ENCODE measurements at places on chromosomes 13 and 19.
A peak's percentile ranks its signal among the peaks of the same experiment; 100 is the strongest.

- no peaks in the 10 kb centered on the region for H3K36me3 ChIP-seq
- DNase-seq, result no peak
- no peaks in the 10 kb centered on the region for H3K27me3 ChIP-seq
- no peak overlapping the region for H3K27ac ChIP-seq
- H3K4me1 ChIP-seq, result peaks cover 19% of the 10 kb centered on the region
- H3K4me3 ChIP-seq, result no peak overlapping the region
Measured at GRCh38 chr13:19961489-19961888, 3.0 kb downstream of the ZMYM2 start.

DNA sequence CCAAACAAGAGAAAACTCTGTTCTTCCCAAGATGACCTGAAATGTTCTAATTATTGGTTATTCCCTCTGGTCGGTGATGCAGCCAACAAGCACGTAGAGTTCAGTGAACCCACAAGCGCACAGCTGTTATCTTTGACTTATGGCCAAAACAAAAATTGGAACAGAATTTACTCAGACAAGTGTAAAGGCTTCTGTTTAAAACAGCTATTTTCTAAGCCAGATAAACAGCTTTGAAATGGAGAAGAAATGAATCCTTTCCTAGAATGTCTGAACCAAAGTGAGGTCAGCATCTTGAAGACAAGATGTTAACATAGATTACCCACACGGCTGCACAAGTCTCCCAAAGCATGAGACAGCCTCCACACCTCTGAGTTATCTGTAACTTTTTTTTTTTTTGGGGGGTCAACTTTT, 669.2 kb downstream of the DIAPH3 start:
- no peaks in the 10 kb centered on the region for H3K36me3 ChIP-seq
- no peak overlapping the region for H3K27ac ChIP-seq
- H3K4me3 ChIP-seq, result no peak overlapping the region
- no peaks in the 10 kb centered on the region for H3K27me3 ChIP-seq
- H3K4me1 ChIP-seq, result peaks cover 4% of the 10 kb centered on the region
- DNase-seq, result peak; percentile 16

DNA sequence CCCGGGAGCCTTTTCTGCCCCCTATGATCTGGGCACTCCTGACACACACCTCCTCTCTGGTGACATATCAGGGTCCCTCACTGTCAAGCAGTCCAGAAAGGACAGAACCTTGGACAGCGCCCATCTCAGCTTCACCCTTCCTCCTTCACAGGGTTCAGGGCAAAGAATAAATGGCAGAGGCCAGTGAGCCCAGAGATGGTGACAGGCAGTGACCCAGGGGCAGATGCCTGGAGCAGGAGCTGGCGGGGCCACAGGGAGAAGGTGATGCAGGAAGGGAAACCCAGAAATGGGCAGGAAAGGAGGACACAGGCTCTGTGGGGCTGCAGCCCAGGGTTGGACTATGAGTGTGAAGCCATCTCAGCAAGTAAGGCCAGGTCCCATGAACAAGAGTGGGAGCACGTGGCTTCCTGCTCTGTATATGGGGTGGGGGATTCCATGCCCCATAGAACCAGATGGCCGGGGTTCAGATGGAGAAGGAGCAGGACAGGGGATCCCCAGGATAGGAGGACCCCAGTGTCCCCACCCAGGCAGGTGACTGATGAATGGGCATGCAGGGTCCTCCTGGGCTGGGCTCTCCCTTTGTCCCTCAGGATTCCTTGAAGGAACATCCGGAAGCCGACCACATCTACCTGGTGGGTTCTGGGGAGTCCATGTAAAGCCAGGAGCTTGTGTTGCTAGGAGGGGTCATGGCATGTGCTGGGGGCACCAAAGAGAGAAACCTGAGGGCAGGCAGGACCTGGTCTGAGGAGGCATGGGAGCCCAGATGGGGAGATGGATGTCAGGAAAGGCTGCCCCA, 8.5 kb upstream of the CEACAM7 start:
- no peaks in the 10 kb centered on the region for H3K36me3 ChIP-seq
- H3K4me3 ChIP-seq, result no peak overlapping the region
- no peaks in the 10 kb centered on the region for H3K27me3 ChIP-seq
- H3K4me1 ChIP-seq, result no peaks in the 10 kb centered on the region
- no peak overlapping the region for H3K27ac ChIP-seq
- DNase-seq, result no peak

DNA sequence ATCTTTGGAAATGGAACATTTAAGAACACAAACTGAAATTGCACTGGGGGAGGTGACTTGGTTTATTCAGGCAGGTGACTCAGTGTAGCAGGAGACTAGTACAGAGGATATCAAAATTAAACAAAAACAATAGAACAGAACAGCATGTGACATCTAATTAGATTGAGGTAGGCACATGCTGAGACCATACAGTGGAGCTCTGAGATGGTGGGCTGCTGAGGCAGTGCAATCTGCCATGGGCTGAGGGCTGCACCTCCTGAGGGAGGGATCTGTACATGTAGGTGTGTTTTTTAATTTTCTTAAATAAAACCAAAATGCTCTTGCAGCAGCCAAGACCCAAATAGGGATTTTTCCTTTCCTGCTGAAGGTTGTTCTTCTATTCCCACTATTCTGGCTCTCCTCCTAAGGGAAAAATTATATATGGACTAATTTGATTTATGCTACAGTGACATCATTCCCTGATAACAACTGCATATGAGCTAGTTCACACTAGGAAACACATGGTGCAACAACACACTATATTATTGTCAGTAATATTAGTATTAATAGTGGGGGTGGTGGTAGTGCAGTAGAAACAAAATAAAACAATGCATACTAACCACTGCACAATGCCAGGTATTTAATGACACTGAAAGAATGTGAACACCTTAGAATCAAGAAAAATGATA, 48.0 kb downstream of the LNX2 start:
- no peak overlapping the region for H3K4me3 ChIP-seq
- no peak overlapping the region for H3K27ac ChIP-seq
- H3K27me3 ChIP-seq, result no peaks in the 10 kb centered on the region
- no peaks in the 10 kb centered on the region for H3K4me1 ChIP-seq
- no peak for DNase-seq

DNA sequence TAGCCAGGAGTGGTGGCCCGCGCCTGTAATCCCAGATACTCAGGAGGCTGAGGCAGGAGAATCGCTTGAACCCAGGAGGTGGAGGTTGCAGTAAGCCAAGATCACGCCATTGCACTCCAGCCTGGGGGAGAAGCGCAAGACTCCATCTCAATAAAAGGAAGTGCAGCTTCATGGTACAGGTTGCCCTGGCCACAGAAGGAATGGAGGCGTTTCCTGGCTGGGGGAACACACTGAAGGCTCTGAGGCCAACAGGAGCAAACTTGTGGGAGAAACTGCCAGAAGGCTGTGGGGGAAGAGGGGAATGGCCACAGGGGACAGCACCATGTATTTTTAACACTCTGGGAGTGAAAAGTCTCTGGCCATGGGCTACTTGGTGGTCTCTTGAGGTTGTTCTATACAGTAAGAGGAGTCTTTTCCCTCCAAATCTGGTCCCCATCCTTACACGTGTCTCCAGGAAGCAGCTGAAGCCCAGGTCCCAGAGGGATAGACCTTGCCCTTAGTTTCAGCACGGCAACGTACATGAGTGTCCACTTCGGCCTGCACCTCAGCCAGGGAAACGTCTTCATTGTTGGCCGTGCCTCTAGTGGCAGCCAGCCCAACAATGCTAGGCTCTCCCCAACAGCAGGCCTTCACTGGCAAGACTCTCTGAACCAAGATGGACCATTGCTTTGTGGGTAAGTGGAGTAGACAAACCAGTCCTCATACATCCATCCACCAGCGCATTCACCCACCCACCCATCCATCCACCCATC, 7.4 kb downstream of the MICOS13 start:
- H3K27ac ChIP-seq, result no peak overlapping the region
- no peaks in the 10 kb centered on the region for H3K4me1 ChIP-seq
- H3K36me3 ChIP-seq, result no peaks in the 10 kb centered on the region
- H3K4me3 ChIP-seq, result no peak overlapping the region
- no peak for DNase-seq

- DNase-seq, result peak; percentile 76
- peak within 1 kb of the TSS; percentile 34 for H3K27ac ChIP-seq
- peak within 1 kb of the TSS; percentile 85 for H3K4me3 ChIP-seq
- no peaks in the 10 kb centered on the region for H3K36me3 ChIP-seq
- peaks cover 9% of the 10 kb centered on the region for H3K4me1 ChIP-seq
Measured at GRCh38 chr19:34364830-34365462, at the start of gene GPI. Gene GPI (plus strand): TSS chr19:34365196. CDS start chr19:34365267, 71 bp downstream.

DNA sequence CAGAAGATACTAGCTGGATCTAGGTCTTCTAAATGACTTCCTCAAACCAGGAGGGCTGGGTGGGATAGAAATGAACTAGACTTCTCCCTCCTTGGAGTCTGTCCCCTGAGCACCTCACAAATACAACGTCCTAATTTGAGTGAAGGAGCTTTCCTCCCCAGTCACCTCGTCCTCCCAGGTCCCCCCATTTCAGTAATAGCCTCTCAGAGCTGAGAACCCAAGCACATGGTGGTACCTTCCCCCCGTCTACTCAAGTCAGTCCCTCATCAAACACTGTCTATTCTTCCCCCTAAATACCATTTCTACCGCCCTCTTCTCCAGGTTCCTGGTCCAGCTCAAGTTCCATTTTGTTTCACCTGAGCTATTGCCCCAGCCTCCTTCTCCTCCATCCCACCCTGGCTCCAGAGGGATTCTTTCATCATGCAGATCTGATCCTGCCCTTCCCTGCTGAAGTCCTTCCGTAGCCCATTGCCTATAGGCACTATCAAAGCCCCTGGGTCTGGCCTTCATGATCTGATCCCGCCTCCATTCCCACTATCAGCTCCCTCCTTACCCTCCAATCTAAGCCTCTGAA, 5.3 kb upstream of the PRKCG start:
- H3K36me3 ChIP-seq, result no peaks in the 10 kb centered on the region
- no peak overlapping the region for H3K27ac ChIP-seq
- H3K4me3 ChIP-seq, result no peak overlapping the region
- no peaks in the 10 kb centered on the region for H3K27me3 ChIP-seq
- no peak for DNase-seq

GRCh38 chr13:107216046-107216755, 648.3 kb upstream of the ARGLU1 start:
- no peaks in the 10 kb centered on the region for H3K4me1 ChIP-seq
- no peak for DNase-seq

DNA sequence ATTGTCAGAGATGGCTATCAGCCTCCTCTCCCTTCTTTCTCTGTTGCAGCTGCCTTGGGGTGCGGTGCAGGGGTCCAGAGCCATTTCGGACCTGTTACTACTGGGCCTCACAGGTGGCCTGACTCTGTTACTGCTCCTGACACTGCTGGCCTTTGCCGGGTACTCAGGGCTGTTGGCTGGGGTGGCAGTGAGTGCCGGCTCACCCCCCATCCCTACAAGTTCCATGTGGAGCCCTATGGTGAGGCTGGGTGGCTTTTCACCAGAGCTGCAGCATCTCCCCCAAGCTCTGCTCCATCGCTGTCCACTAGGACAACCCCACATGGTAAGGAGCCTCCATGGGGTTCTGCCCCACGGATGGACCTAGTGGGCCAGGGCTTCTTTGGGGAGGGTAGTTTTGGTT, 13.7 kb upstream of the ZNF492 start:
- H3K4me1 ChIP-seq, result no peaks in the 10 kb centered on the region
- DNase-seq, result peak; percentile 2
- H3K4me3 ChIP-seq, result no peak overlapping the region
- H3K36me3 ChIP-seq, result no peaks in the 10 kb centered on the region
- H3K27ac ChIP-seq, result no peak overlapping the region

- H3K27ac ChIP-seq, result no peak overlapping the region
- H3K4me1 ChIP-seq, result peaks cover 10% of the 10 kb centered on the region
- no peaks in the 10 kb centered on the region for H3K27me3 ChIP-seq
- peak; percentile 90 for DNase-seq
Measured at GRCh38 chr19:12676384-12676792, 5.3 kb downstream of the DHPS start.

- no peak overlapping the region for H3K27ac ChIP-seq
- no peak for DNase-seq
- no peaks in the 10 kb centered on the region for H3K36me3 ChIP-seq
- no peak overlapping the region for H3K4me3 ChIP-seq
- no peaks in the 10 kb centered on the region for H3K4me1 ChIP-seq
- H3K27me3 ChIP-seq, result no peaks in the 10 kb centered on the region
Measured at GRCh38 chr13:48838193-48838973, 137.3 kb upstream of the FNDC3A start.

- DNase-seq, result no peak
- H3K27ac ChIP-seq, result no peak overlapping the region
- no peaks in the 10 kb centered on the region for H3K36me3 ChIP-seq
- no peak overlapping the region for H3K4me3 ChIP-seq
Measured at GRCh38 chr13:94195715-94196114, 283.8 kb downstream of the DCT start.

DNA sequence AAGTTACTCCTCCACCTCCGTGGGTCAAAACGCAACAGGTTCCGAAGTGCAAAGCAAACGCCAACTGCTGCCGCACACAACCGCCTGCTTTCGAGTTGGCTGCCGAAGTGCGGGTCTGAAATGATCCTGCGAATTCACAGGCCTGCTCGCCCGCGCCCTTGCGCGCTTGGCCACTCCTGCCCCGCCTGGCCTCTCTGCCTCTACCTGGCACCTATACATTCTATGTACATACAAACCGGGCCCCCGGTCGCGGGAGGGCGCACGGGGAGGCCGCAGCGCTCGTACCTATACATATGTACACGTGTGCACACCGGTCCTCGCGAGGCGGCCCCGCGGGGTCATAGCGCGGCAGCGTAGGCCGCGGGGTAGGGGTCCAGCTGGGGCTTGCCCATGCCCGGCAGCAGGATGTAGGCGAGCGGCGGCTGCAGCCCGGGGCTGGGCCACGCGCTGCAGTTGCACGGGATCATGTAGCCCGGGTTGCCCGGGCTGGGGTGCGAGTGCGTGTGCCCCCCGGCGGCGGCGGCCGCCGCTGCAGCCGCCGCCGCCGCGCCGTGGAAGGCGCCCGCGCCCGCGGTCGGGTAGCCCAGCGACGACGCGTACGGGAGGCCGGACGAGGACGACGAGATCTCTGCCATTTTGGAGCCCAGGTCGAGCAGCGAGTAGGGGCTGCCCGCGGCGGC, 1.3 kb downstream of the SOX21 start:
- H3K4me1 ChIP-seq, result no peaks in the 10 kb centered on the region
- peak overlapping the region; percentile 30 for H3K4me3 ChIP-seq
- no peak for DNase-seq

- peaks cover 8% of the 10 kb centered on the region for H3K4me1 ChIP-seq
- H3K36me3 ChIP-seq, result no peaks in the 10 kb centered on the region
- H3K27me3 ChIP-seq, result no peaks in the 10 kb centered on the region
- no peak overlapping the region for H3K27ac ChIP-seq
- H3K4me3 ChIP-seq, result no peak overlapping the region
Measured at GRCh38 chr19:11031421-11032070, 57.7 kb upstream of the LDLR start.

- no peaks in the 10 kb centered on the region for H3K27me3 ChIP-seq
- H3K4me1 ChIP-seq, result peaks cover 9% of the 10 kb centered on the region
- H3K36me3 ChIP-seq, result no peaks in the 10 kb centered on the region
- H3K27ac ChIP-seq, result no peak overlapping the region
- no peak for DNase-seq
Measured at GRCh38 chr13:44763615-44764301, 187.6 kb upstream of the TSC22D1 start.

DNA sequence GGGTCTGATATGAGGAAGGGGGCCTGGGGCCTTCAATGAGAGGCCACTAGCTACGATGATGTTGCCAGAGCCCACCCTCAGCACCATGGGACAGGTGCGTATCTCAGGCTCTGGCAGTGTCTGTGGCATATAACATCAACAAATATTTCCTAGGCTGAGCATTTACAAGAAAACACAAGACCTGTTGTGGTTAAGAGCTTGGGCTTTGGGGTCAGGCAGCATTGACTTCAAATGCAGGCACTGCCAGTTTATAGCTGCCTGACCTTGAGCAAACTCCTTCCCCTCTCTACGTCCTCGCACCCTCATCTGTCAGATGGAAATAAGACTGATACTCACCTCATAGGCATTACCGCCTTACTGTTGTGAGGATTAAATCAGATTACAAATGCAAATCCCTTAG, 156.0 kb downstream of the KATNAL1 start:
- H3K27me3 ChIP-seq, result no peaks in the 10 kb centered on the region
- no peak overlapping the region for H3K4me3 ChIP-seq
- DNase-seq, result no peak
- H3K27ac ChIP-seq, result no peak overlapping the region
